ENCODE measurements at places on chromosomes 4 and X. TPM values are rescaled to one million over a fixed set of nuclear protein-coding genes. Genes with fewer than 3 reads are reported as not detected.

DNA sequence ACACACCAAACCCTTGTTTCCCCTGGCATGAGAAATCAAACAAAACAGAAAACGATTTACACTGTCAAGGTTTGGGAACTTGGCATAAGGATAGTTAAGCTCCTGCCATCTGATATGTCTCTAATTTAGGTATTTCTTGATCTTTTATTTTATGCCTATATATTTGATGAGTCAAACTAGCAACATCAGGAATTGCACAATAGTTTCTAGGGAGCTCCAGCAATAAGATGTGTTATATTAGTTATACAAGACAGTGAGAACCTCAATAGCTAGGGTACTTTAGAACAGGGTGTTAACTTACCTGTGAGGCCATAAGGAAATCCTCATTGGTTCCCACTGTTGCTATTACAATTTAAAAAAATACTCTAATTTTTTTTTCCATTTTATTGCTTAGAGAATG lies 474.2 kb downstream of the GBA3 start:
- DNase-seq = no peak

DNA sequence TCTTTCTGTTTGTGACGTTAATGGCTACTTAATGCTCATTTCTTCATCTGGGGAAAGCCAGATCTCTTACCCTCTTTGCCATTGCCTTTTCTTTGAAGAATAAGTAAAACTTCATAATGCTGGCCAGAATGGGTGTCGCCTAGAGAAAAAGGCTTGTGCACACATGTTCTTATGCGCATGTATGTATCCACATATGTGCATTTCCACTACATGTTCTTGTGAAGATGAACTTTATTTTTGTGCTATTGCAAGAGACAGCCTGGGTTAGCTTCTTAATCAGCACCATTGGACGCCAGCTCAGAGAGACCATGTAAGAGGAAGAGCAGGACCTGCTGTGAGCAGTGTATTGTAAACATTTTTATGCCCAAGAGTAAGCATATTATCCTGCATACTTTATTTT lies 178.7 kb downstream of the SPRY1 start:
- no peak for DNase-seq

GRCh38 chr4:168411318-168412150 lies 68.8 kb downstream of the DDX60L start:
- DNase-seq = no peak

- no peak for DNase-seq
Measured at GRCh38 chr4:185344743-185345538, 50.8 kb downstream of the LRP2BP start.

Gene SLC9B1
- not detected for total RNA-seq

Data from Caki2 (cell line).